Activated CD4-positive, alpha-beta T cell treated with anti-CD3 and anti-CD28 coated beads, Interleukin-2, amount 50 U/mL, for 48 hours (primary cell): ENCODE measurements at places on chromosomes 3 and 15.

DNA sequence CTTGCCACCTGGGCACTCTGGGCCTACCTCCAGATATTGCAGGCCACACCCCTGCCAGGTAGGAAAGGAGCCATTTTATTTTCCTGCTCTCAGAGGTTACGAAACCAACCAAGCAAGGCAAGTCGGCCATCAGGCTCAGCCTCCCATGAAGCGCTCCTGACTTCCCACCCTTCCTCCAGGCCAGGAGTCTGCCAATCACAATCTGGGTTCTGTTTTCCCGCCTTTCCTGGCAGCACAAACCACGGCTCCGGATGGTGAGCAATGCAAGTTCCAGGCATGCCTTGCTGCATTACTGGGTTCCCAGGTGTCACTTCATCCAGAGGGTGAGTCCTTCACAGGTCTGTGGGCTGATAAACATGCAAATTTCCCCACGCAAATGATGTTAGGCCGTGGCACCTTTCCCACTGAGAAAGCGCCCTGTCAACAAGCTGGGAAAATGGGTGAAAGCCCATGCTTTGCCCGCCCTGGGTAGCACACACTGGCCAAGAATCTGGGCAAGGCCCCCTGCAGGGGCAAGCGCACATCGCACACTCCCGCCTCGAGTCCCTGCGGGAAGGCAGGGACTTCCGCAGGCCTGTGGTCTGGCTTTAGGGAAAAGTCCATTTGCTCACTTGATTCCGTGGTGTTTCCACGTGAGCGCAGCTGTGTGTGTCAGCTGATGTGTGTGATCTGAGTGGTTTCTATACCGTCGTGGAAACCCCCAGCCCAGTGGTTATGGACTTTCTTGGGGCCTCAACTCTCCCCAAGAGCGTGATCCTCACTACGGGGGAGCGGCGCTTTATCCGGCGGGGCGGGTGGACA, 61.6 kb upstream of the RYK start:
- no peak for DNase-seq

GRCh38 chr3:72789786-72790185, 58.5 kb downstream of the SHQ1 start:
- no peak for DNase-seq

GRCh38 chr3:63912768-63913588, 795 bp upstream of the SCAANT1 start:
- peak; percentile 61 for DNase-seq

GRCh38 chr3:196082619-196082971, 705 bp upstream of the TFRC start:
- DNase-seq = no peak
